ENCODE measurements at places on chromosomes 3 and 15. TPM values are rescaled to one million over a fixed set of nuclear protein-coding genes. Genes with fewer than 3 reads are reported as not detected.

Gene GATM
- total RNA-seq: 1.8 TPM

Gene CTXN2
- not detected for total RNA-seq

Gene C15orf62
- total RNA-seq: 0.16 TPM

Gene MUSTN1
- not detected for total RNA-seq

Gene GRAMD2A
- total RNA-seq: not detected

Gene TRA2B
- 191 TPM for total RNA-seq

Gene TM4SF18
- total RNA-seq: 39.5 TPM

Gene MYZAP
- 0.74 TPM for total RNA-seq

Gene MORC1
- not detected for total RNA-seq

Gene SEMA3F
- 14.0 TPM for total RNA-seq

Gene SOX2
- total RNA-seq: 0.60 TPM

Gene CYP8B1
- total RNA-seq: not detected

Gene ERICH6
- not detected for total RNA-seq

Gene AP4E1
- total RNA-seq: 8.0 TPM

Gene CHRFAM7A
- 6.6 TPM for total RNA-seq

Gene PPP1R14D
- not detected for total RNA-seq

Gene RHCG
- total RNA-seq: 41.2 TPM

Gene SUCNR1
- total RNA-seq: 0.09 TPM

Gene PTPN9
- total RNA-seq: 36.1 TPM

Gene GOLGA8K
- 0.85 TPM for total RNA-seq

Gene TICRR
- 14.1 TPM for total RNA-seq

Gene VPS8
- 10.2 TPM for total RNA-seq

Gene KIF7
- total RNA-seq: 5.6 TPM

Gene CCR9
- total RNA-seq: not detected

Gene WDR49
- not detected for total RNA-seq

Gene TRANK1
- total RNA-seq: 1.4 TPM

Gene PAQR5
- total RNA-seq: 118 TPM

Gene APOD
- 1.2 TPM for total RNA-seq

Gene CPNE4
- 5.1 TPM for total RNA-seq

Gene PLXND1
- 103 TPM for total RNA-seq

Gene OXNAD1
- total RNA-seq: 11.0 TPM

Gene FBN1
- 6.5 TPM for total RNA-seq

Gene CCR5
- not detected for total RNA-seq

Gene RHOV
- total RNA-seq: 5.1 TPM

Gene C3orf85
- total RNA-seq: not detected

Gene GPR149
- not detected for total RNA-seq

Gene AQP9
- total RNA-seq: not detected

Gene NGRN
- 114 TPM for total RNA-seq

Gene TIPARP
- 55.7 TPM for total RNA-seq

Gene GNAT1
- total RNA-seq: not detected

Gene HYPK
- total RNA-seq: 5.7 TPM

Gene HEXA
- total RNA-seq: 142 TPM

Gene VEPH1
- total RNA-seq: 0.27 TPM

Gene CCDC12
- 59.8 TPM for total RNA-seq

Gene ATP13A3
- 24.9 TPM for total RNA-seq

Gene ILDR1
- not detected for total RNA-seq

Gene CLRN1
- total RNA-seq: not detected

Gene PLSCR2
- not detected for total RNA-seq

Gene BCHE
- 0.74 TPM for total RNA-seq

Gene SCAANT1
- not detected for total RNA-seq
